ENCODE measurements at places on chromosomes 11 and 22. TPM values are rescaled to one million over a fixed set of nuclear protein-coding genes. Genes with fewer than 3 reads are reported as not detected.
A peak's percentile ranks its signal among the peaks of the same experiment; 100 is the strongest.

DNA sequence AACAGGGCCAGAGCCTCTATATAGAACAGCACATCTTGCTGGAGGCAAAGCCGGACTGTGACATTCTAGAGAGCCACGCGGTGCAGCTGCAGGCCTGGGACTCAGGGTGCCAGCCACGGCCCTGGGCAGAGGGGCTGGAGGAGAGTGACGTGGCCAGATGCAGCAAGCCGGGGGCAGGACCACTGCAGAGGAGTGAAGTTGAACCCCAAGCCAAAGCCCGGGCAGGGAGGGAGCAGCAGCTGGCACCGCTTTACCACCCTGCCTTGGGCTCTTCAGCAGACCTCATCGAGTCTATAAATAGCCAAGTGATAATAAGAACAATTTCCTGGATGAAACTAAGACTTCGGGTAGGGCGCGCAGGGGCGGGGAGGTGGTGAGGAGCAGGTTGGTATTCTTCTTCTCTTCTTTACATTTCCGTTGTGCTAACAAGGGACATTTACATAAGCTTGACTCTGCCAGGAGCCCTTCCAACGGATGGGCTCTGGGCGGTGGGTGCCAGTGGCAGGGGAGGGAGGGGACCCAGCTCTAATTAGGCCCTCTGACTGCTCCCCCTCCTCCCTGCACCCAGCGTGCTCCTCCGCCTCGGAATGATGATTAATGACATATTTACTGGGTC is 110.2 kb downstream of the ST3GAL4 start:
- DNase-seq, result no peak

Gene OR51M1
- total RNA-seq, result not detected

DNA sequence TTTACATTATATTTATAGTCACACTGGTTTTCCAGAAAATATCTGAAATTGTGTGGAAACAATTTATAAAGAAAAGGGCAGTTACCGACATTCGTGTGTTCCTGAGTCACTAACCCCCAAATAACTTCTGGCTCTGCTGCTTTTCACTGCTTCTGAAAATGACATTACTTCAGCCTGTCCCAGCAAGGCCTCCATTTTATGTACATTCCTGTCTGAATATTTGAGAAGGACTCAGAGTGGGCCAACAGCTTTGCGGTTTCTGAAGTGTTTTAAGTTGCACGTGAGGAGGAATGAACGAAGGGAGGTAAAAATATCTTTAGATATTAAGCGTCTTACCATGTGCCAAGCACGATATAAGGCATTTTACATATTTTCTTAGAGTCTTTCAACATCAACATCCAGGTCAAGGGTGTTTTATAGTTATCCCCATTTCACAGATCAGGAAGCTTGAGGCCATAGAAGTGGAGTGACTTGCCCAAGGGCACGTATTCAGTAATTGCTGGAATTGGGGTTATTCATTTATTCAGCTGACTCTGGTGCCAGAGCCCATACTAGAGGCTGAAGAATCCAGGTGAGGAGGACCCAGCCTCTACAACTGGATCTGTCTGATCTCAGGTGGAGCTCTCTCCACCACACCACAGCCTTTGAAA is 30.8 kb upstream of the WNT11 start:
- no peak for DNase-seq

DNA sequence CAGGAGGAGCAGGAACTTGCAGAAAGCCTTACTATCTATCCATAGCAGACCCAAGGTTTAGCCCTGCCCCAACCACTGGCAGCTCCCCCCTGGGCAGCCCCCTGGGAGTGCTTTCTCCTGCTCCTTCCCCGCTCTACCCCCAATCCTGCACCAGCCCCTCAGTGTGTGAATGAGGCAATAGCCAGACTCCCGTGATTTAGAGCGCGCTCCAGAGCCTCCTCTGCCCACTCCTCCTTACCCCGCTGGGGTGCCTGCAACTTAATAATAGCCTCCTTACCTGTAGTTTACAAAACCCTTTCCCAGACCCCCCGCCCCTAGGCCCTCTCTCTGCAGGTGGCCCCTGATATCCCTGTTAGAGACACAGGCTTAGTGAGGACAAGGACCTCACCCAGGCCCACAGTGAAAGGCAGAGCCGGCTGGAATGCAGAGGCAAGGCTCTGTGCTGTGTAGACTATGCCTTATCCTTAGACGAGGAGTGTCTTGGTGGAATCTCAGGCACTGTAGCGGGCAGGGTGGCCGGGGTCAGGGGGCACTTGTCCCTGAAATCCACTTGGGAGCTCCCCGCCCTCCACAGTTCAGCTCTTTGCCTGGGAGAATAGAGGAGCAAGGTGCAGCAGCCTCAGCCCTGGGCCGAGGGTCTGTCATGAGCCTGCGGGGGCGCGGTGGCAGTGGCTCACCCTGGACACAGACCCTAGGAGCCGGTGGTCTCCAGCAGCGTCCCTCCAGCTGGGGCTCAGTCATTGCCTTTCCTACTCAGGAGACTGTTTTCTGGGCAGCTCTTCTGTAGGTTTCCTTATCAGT is 4.3 kb upstream of the CARNS1 start:
- no peak for DNase-seq

GRCh38 chr22:49380095-49380827 is 447.4 kb downstream of the BRD1 start:
- DNase-seq, result no peak

Gene EMID1
- 44.4 TPM for total RNA-seq

Gene YAP1
- total RNA-seq, result 34.9 TPM

DNA sequence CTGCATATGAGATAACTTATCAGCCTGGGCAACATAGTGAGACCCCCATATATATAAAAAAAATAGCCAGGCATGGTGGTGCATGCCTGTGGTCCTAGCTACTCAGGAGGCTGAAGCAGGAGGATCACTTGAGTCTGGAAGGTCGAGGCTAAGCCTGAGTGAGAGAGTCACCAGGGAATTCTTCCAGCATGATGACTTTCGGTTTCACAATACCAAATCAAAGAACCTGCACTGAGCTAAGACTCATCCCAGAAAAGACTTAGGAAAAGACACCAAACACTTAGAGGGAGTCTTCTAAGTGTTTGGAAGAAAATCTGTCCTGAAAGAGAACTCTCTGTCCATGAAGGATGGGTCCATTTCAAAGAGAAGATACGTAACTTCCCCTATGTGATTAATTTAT is 12.7 kb downstream of the STK33 start:
- no peak for DNase-seq

DNA sequence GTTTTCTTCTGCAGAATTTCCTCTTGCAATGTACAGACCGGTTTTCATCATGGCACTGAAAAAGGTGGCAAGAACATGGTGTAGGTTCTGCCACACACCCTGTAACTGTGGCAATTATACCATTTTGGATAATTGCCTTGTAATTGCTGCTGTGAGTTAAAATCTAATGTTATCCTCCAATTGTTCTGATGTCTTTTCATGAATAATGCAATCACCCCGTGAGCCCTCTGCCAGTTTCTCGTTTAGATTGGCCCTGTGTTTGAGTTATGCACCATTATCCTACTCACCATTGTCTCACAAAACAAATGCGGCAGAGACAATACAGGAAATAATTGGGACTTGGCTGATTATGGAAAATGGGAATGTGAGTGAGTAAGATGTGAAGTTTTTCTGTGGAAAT is 61.8 kb upstream of the MTNR1B start:
- no peak for DNase-seq

GRCh38 chr22:19761725-19762567 is 1.4 kb downstream of the TBX1 start:
- no peak for DNase-seq

- no peak for DNase-seq
Observed at GRCh38 chr22:17767233-17768065, 6.8 kb downstream of the BID start.

- no peak for DNase-seq
Observed at GRCh38 chr11:75867778-75868374, 52.9 kb downstream of the UVRAG start.

- DNase-seq, result no peak
Observed at GRCh38 chr22:23791738-23792645, 5.2 kb downstream of the SMARCB1 start.

DNA sequence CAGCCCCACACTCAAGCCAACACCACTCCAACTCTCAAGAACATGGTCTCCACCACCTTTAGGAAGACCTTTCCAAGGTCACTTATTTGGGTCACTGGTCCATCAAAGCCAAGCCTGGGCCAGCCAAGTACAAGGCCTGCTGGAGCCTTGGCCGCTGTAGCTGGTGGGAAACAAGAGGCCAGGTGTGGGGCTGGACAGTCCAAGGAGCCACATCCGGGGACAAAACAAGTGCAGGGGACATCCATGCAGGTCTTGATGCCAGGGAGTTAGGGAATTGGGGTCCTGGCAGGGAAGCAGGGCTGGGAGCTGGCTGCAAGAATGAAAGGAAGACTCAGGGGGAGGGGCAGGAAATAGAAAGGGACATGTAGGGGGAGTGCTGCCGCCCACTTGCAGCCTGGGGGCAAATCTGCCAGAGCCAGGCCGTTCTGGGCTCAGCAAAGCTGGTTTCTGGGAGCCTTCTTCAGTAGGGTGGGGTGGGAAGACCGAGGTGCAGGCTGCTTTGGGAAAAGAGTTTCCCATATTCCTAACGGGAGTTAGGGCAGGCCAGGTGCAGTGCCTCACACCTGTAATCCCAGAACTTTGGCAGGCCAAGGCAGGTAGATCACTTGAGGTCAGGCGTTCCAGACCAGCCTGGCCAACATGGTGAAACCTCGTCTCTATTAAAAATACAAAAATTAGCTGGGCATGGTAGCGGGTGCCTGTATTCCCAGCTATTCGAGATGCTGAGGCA is 69.5 kb upstream of the ATXN10 start:
- no peak for DNase-seq

DNA sequence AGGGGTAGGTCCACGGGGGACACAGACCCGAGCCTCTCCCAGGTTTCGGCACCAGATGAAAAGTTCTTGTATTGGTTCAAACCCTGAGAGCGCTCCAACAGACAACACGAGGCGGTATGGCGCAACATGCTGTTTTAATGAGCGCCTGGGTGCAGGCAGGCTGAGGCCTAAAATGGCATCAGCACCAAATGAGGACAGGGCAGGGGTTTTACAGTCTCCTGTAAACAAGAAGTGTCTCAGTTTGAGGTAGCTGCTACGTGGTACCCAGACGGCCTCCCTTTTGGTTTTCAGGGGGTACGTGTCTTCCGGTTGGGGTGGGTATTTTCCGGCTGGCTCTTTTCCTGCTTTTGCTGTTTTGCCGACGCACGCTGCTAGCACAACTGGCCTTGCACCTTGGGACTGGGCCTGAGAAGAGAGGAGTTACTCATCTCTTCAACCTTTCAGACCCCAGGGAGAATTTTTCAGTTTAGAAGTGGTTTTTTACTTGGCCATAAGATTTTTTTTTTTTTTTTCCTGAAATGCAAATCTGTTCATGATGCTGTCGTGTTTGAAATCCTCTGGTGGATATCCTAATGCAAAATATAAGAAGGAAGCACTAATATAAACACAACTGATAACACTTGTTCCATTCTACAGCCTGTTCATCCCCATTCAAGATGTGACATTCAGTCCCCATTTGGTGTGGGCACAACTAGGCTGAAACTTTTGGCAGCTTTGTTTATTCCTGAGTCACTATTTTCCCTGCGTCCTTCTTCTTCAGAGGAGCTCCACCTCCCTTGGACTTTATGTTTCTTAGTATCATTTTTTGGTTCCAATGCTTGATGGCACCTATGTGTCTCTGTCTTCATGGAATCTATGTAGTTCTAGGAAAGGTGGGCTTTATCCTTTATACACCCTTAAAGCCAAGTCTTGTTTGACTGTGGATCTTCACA is 6.5 kb downstream of the PPFIBP2 start:
- DNase-seq, result no peak

Gene ENTHD1
- total RNA-seq, result not detected

Gene PLAAT2
- total RNA-seq, result not detected

DNA sequence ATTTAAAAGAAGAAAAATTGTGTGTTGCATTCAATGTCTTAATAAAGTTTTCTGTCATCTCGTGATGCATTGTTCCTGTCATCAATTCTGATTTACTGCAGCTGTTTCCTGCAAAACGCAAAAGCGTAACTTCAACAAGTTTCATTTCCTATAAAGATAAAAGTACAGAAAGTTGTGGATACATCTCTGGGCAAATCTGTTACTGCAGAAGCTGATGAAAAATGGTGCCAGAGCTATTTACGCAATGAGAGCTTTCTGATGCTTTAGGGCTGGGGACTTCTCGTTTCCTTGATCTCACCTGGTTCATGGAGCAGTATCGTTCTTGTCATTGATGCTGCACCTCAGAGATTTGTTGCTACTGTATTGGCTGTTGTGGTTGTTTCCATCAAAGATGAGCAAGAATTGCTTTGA is 15.5 kb upstream of the MS4A12 start:
- DNase-seq, result no peak

Gene SLC2A11
- 21.3 TPM for total RNA-seq

- peak; percentile 96 for DNase-seq
Observed at GRCh38 chr11:73307323-73308002, 613 bp upstream of the ARHGEF17 start.

DNA sequence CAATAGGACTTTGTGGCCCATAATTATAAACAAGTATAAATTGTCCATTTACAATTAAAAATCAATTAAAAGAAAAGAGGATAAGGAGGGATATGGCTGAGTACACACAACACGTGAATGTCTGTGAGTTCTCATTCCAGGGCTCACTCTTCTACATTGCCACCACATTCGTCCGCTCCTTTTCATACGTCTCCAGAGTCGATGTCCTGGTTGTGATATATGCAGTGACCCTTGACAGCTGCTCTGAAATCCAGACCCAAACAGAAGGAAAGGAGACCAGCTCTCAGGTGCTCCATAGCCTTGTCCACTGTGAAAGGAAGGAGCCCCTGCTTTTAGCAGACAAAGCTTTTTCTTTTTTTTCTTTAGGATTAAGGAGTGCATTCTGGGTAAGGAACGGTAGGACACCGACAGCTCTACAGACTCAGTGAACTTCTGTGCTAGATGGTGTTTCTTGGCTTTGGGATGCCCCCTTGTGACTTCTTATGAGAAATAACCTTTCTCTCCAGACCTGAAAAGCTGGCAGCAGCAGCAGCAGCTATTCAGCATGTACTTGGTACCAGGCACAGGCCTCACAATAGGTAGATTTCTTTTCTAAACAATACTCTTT is 19.7 kb upstream of the DNAJB13 start:
- DNase-seq, result peak; percentile 59

DNA sequence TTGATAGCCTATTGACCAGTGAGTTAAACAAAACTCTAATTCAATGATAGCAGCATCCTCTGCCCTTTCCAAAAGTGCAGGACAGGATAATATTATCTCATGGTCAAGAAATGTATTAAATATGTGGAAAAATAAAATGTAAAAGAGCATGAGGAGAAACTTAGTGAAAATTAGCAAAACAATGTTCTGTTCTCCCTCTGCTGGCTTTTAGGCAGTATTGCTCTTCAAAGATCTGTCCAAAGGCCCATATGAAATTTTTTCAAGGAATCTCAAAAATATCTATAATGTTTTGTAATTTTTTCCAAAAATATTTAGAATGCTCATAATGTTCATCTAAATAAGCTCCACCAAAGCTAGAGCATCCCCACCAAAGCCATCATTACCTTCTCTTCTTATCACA is 8.3 kb upstream of the ARL14EP start:
- DNase-seq, result no peak

- DNase-seq, result no peak
Observed at GRCh38 chr11:57815476-57815875, 53.9 kb downstream of the CTNND1 start.

Gene MS4A3
- total RNA-seq, result not detected

Measured in adrenal gland (tissue), 19 donors.